ENCODE measurements at places on chromosomes 7 and 10.
A peak's percentile ranks its signal among the peaks of the same experiment; 100 is the strongest.

- DNase-seq = peak; percentile 100
These were observed 16.7 kb upstream of the CLIP2 start for GRCh38 chr7:74272305-74273038.

DNA sequence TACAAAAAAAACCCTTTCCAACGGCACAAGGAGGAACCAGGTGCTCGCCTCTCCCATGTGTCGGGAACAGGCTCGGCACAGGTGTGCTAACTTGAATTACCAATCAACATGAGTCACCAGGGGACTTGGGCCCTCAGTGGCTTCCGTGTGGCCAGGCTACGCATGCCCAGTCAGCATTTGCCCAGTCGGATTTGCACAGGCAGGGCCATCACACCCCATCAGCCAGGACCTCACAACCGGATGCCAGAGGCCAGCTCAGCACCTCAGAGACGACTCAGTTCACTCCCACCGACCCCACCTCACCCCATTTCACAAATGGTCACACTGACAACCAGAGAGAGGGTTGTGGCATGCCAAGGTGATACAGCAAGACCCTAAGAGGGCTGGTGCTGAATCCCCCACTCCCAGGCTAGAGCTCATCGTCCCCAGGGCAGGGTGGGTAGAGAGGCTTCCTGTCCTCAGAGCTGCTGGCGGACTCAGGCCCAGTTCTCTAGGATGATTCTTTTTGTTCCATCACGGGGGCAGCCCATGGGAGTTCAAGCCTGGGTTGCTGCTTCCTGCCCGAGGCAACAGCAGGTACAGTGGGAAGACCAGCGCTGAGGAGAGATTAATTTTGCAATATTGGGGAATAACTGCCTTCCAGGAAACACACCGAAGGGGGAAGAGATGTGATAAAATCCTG is 13.6 kb downstream of the ANXA11 start:
- no peak for DNase-seq

GRCh38 chr7:92729172-92729571 is 107.2 kb downstream of the CDK6 start:
- no peak for DNase-seq

GRCh38 chr7:86745013-86745745 is 101.5 kb downstream of the GRM3 start:
- no peak for DNase-seq

GRCh38 chr10:45407542-45407941 is 33.5 kb downstream of the ALOX5 start:
- no peak for DNase-seq

DNA sequence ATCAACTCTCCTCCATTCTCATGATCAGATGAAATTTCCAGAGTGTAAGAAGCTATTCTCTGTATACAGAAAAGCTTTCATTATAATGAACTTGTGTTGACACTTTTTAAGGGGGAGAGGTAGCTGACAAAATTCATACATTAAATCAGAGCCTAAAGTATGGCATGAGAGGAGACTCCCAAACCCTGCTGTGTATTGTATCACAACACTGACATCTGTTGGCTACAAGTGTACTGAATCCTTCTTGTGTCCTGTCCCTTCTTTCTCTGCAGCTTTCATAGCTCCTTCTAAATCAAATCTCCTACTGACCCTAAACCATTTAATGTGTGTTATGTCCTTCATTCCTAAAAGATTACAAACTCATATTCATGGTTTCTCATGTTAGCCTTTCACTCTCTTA is 70.9 kb downstream of the GCC1 start:
- DNase-seq = peak; percentile 54

- no peak for DNase-seq
These were observed 32.1 kb downstream of the SGPL1 start for GRCh38 chr10:70847659-70848360.

DNA sequence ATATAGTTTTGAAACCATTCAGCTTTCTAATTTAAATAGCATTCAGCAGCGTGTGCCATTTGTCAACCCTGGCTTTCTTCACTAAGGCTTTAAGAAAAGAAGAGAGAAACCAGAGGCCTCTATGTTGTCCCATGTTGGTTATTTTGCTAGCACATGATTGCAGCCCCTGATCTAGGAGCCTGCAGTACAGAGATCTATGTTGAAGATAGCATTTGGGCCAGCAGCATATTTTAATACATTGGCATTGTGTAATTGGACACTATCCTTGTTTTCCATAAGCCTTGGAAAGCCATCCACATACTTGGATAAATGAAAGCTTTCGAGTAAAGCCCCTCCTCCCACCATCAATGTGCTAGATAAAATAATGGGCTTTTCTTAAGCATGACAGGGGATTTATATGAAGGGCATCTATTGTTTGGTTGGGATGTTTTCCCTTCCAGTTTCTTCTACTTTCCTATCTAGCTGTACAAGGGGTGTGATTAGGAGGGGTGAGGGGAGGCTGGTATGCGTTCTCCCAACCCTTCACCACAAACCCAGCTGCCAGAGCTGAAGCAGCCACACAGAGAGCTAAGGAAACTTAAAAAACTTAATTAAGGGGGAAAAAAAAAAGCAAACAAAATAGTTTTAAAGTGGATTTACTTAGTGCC is 23.1 kb upstream of the SDHAF3 start:
- no peak for DNase-seq

DNA sequence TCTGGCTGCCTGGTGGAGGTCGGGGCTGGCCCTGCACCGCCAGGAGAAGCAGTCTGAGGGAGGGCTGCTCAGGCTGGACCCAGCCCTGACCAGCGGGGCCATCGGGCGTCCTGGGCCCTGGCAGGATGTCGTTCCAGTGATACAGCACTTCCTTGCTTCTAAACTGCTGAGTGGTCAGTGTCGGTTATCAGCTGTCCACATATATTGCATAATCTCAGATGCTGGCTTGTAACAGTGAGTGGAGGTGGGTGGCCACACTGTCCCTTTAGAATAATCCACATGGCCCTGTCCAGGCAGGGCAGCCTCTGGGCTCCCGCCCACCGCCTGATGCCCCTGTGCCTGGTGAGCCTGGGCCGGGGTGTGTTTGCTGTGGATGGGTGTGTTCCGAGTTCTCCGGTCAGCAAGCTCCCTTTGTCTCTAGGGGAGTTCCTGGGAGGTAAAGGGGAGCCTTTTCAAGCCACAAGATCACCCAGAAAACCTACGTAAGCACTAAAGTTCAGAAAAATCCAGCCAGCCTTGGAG is 86.1 kb downstream of the LHPP start:
- no peak for DNase-seq

- DNase-seq = peak; percentile 75
These were observed 864 bp downstream of the CDCA7L start for GRCh38 chr7:21944616-21945453.

DNA sequence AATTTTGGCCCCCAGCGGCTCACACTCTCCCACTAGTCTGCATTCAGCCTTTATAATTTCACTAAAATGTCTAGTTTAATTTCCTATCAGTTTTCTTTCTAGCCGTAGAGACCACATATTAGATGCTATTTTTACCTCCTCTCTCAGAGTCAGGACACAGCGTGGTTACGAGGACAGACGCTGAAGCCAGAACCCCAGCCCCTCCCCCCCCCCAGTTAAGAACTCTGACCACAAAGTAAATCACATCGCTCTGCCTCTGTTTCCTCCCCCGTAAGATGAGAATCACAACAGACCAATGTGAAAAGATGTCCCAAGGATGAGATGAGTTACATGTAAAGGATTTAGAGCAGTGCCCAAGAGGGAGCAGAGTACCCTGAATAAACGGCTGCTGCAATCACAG is 11.1 kb upstream of the TARP start:
- peak; percentile 60 for DNase-seq

DNA sequence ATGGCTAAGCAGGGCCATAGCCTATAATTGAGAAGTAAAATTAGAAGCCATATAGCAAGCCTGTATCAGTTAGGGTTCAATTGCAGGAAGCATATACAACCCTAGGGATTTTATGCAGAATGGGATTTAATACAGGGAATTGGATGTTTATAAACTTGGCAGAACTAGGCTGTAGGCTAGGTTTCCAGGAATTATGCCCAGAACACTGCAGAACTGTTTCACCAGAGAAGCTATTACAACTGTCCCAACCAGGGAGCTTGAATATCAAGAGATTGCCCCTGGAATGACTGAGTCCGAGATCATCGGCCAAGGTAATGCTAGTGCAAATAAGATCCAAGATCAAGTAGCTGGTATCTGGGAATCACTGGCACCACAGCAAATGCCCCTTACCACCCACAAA is 64.0 kb downstream of the PRR15 start:
- no peak for DNase-seq

DNA sequence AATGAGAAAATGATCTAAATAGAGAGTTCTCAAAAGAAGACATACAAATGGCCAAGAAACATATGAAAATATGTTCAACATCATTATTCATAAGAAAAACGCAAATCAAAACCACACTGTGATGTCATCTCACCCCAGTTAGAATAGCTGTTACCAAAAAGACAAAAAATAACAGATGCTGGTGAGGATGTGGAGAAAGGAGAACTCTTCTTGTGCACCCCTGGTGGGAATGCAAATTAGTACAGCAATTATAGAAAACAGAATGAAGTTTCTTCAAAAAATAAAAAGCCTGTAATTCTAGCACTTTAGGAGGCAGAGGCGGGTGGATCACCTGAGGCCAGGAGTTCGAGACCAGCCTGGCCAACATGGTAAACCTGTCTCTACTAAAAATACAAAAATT is 199.3 kb downstream of the PARD3 start:
- no peak for DNase-seq

DNA sequence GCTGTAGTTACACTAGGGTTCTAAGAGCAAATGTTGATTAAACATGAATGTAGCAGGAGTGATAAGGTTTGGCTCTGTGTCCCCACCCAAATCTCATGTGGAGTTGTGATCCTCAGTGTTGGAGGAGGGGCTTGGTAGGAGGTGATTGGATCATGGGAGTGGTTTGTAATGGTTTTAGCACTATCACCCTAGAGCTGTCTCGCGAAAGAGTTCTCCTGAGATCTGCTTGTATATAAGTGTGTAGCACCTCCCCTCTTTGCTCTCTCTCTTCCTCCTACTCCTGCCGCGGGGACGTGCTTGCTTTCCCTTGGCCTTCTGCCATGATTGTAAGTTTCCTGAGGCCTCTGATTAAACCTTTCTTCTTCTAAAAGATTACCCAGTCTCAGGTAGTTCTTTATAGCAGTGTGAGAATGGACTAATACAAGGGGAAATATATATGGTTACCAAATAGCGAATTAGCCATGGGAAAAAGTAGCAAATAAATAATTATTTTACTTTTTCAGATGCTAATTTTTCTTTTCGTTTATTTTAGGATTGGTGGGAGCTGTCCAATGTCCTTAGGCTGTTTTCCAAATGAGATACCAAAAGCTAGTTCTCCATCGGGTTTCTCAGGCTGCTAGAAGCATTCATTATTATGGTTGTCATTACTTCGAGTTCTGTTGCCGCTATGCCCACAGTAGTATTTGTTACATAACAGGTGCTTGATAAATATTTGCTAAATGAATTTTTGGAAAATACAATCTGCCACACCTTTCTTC is 58.7 kb downstream of the PTEN start:
- DNase-seq = no peak

- peak; percentile 38 for DNase-seq
These were observed 468.6 kb upstream of the COBL start for GRCh38 chr7:51785171-51785570.

- no peak for DNase-seq
These were observed 13.6 kb upstream of the SLF2 start for GRCh38 chr10:100899171-100899570.

DNA sequence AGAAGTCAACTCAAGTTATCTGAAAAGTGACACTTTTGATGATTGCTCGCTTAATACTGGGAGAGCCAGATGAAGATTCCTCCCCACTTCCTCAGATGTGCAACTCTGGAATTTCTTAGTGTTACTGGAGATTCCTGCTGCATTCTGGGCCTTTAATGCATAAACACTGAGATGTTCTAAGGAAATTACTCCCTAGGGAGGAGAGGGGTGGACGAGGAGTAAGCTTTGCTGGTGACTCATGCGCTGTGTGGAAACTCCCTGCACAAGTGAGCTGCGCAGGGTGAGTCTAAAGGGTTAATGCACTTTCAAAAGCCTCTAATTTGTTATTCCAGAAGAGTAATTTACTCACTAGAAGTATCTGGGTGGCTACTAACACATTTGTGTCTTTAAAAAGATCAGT is 46.3 kb downstream of the EGFR start:
- DNase-seq = peak; percentile 89

- no peak for DNase-seq
These were observed 13.4 kb upstream of the EPHA1 start for GRCh38 chr7:143422033-143422432.

DNA sequence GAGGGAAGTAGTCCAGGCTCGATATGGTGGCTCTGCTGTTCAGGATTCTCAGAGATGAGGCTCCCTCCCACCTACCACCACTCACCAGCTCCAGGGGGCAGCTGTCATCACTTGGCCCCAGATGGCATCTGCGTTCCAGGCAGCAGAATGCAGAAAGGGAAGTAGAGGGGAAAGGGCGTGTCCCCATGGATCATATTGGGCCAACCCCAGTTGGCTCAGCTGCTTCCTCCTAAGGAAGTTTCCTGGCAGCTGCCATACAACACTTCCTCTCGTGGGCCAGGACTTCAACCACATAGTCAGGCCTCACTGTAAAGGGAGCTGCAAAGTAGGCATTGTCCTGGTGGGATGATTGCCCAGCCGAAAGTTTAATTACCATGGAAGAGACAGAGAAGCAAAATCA is 1.6 kb upstream of the TEX36 start:
- DNase-seq = peak; percentile 46

DNA sequence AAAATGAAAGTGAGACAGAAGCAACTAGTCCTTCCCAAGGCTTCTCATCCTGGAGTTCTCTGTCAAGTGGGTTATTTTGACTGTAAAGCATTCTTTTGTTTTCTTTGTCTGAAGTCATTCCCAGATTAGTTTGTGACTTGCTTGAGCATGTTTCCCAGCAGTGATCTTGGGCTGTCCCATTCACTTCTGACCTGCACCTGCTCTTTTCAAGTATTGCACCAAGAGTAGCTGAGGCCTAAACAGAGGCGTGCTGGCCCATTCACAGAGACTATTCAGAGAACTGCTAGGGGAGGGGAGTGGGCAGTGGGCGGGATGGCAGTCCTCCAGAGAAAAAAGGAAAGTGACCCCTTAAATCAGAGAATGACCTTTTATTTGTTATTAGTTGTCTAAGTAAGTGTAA is 61.3 kb downstream of the CACNA2D1 start:
- no peak for DNase-seq
